ENCODE measurements at places on chromosomes 7 and 10. TPM values are rescaled to one million over a fixed set of nuclear protein-coding genes. Genes with fewer than 3 reads are reported as not detected.

GRCh38 chr7:134947329-134947728 lies 39.0 kb upstream of the AGBL3 start:
- DNase-seq = no peak

The TUBB8 gene
- 0.22 TPM for total RNA-seq

The GDF10 gene
- total RNA-seq = 3.2 TPM

DNA sequence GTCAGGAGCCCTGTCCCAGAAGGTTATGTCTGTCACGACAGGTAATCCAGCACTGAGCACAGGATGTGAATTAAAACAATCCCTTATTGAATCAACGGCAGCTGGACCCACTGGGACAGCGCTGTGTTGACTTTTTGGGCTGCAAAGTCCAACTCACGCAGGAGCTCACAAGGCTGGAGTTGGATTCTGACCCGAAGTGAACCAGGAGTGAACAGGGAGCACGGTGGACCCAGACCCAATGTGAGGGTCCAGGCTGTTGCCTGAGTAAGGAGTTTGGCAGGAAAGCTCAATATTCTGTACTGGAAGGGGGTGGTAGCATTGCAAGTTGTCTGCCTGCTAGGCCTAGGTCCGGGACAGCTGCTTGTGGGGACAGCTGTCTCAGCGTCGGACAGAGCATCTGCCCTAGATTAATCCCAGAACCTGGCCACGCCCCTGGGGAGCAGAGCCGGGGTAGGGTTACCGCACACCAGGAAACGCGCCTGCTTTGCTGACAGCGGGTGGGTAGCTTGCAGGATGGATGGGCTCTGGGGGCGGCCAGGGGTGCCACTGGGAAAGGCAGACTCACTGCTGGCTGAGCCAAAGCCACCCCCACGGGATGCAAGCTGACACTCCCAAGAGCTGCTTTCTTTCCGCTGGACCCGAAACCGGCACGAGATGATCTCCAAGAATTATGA lies 24.0 kb downstream of the COL26A1 start:
- DNase-seq = no peak

DNA sequence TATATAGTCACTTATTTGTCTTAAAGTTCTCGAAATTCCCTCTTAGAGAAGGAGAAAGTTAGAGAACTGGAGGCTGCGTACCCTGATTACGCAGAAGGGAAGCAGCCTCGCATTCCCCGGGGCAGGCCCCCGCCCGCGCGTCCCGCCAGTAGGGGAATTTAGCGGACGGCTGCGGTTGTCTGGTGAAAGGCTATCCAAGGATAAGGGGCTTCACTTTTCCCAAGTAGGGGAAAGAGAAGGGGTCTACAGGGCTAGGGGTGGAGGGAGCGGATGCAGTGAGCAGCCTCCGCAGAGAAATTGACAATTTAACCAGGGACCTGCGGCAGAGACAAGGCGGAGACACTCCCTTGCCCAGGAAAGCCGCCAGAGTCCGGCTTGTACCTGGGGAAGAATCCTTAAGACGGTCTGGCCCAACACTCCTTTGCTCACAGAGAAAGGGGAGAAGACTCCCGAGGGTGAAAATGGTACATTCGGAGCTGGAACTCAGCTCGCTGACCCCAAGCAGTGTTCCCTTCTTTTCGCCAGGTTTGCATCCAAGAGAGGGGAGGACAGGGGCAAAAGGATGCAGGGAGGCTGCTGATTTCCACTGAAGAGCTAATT lies 994 bp upstream of the MAGI2 start:
- DNase-seq = peak; percentile 27

GRCh38 chr10:128316925-128317324 lies 190.7 kb upstream of the MKI67 start:
- DNase-seq = no peak

GRCh38 chr10:119100434-119101238 lies 3.3 kb upstream of the DENND10 start:
- no peak for DNase-seq

The FAM221A gene
- total RNA-seq = 2.3 TPM

- no peak for DNase-seq
Observed at GRCh38 chr10:72812753-72813430, 80.6 kb upstream of the OIT3 start.

DNA sequence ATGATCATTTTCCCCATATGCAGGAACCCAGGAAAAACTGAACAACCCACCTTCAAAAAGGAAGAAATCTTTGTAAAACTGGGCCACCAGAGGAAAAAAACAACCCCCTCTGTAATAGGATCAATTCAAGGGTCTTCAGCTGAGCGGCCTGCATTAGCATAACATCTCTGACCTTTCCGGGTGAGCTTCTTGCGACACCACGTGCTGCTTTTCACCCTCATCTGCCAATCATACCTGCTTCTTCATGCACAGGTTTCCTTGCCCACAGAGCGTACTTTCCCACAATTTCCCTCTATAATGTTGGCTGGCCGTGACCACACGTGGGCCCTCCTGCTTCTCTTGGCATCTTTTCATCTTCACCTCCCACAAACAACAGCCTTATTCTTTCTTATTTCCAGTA lies 284.3 kb upstream of the NEBL start:
- DNase-seq = no peak

DNA sequence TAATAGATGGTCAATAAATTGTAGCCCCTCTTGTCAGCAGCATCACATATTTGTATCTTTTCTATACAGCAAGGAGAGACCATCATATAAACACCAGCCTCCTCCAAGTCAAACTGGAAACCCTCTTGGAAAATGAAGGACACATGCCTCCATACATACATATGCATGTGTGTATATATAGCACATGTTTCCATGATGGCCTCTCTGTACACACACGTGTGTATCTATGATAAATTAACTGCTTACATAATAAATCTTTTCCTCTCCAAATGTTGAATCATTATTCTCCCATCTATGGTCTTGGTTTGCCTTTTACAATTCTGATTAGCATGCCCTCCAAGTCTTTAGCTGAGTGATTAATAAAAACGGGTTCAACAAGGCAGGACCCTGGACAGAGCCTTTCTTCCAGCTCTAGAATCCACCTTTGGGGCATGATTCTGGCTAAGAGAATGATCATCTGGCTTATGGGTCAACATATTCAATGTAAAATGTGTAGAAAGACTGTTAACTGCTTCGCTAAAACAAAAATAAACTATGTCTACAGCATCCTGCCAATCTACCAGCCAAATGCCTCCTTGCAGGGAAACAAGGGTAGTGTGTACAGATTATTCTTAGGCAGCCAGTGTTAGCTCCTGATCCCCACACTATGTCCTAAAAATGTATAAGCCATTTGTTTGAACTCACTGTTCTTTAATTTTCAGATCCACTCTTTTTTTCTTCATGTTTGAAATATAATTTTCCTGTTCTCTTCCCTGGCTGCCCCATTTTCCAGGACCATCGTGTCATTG lies 70.0 kb downstream of the CRTAC1 start:
- DNase-seq = no peak

The LRIT1 gene
- total RNA-seq = not detected

DNA sequence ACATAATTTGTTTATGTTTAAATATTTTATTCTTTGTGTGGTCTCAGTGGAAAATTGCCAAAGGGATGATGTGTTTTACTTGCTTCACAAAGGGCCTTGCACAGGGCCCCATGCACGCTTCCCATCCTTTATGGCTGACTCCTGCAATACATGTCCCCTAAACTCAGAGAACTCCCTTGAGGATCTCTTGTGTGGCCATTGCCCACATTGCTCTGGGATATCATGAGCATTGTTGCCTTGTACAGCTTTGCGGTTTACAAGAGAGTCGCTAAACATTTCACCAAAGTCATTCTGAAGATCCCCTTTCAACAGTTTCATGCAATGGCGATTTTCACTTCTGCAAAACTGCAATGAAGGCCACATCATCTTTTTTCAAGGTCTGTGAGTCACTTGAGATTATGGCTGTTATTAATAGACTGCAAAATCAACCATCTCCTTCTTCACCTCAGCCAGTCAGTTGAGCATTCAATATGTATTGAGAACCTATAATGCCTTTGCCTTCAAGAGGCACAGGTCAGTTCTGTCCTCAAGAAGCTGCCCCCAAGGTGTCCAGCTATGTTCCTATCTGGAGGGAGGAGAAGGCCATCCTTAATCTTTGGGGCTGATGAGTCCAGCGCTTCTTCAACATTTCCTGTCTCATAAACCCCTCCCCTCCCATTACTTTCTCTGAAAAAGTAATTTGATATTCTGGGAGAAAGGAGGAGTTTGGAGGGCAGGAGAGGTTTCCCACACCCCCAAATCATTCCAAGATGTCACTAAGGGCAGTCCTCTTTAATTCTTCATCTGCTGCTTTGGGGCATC lies 108.1 kb downstream of the CCDC71L start:
- no peak for DNase-seq

The UNC5B gene
- total RNA-seq = 57.9 TPM

- no peak for DNase-seq
Observed at GRCh38 chr10:117003336-117003735, 1.7 kb downstream of the SHTN1 start.

GRCh38 chr7:43377196-43377960 lies 205.5 kb upstream of the STK17A start:
- no peak for DNase-seq

The HOXA6 gene
- not detected for total RNA-seq

- DNase-seq = no peak
Observed at GRCh38 chr7:79552463-79552862, 99.0 kb upstream of the MAGI2 start.

GRCh38 chr7:25926891-25927625 lies 224.9 kb upstream of the NFE2L3 start:
- no peak for DNase-seq

The INSYN2A gene
- 0.10 TPM for total RNA-seq

GRCh38 chr10:33673839-33674415 lies 339.5 kb upstream of the NRP1 start:
- no peak for DNase-seq

GRCh38 chr10:31884386-31884785 lies 44.2 kb downstream of the ARHGAP12 start:
- DNase-seq = no peak

- no peak for DNase-seq
Observed at GRCh38 chr7:47474937-47475879, 106.7 kb downstream of the TNS3 start.

The TAS2R4 gene
- total RNA-seq = 0.35 TPM

- no peak for DNase-seq
Observed at GRCh38 chr10:12800302-12800701, 201.2 kb downstream of the CCDC3 start.

DNA sequence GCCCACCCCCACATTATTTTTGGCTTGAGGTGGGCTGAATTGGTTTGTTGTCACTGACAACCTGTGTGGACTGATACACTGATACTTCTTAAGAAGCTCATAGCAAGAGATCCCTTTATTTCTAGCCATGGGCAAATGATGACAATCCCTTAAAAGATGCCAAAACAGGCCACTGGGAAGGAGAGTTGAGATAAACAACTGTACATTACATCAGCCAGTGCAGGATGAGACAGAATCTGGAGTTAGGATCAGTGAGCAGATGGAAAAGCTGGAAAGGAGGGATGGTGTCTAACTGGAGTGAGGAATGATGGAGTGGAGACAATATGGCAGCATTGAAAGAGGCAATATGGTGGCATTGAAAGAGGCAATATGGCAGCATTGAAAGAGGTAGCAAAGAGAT lies 195.9 kb upstream of the LYZL2 start:
- no peak for DNase-seq

DNA sequence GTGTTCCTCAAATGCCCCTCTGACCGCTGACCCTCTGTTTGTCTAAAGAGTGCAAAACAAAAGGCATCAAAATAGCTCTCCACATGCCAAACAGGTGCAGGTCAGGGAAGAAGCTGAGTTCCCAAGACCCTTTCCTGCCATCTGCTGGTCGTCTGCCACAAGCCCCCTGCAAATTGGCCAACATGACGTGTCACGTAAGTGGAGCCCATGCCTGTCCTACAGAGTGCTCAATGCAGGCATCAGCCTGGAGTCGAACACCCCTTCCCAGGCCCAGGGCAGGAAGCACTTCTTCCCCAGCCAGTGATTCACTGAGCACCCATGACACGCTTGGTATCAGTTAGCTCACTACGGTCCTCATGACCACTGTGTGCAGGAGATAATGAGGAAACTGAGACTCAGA lies 14.1 kb downstream of the TMEM72 start:
- no peak for DNase-seq

- no peak for DNase-seq
Observed at GRCh38 chr10:31083765-31084184, 52.1 kb upstream of the ZNF438 start.

- no peak for DNase-seq
Observed at GRCh38 chr10:98323221-98324164, 55.5 kb upstream of the LOXL4 start.

DNA sequence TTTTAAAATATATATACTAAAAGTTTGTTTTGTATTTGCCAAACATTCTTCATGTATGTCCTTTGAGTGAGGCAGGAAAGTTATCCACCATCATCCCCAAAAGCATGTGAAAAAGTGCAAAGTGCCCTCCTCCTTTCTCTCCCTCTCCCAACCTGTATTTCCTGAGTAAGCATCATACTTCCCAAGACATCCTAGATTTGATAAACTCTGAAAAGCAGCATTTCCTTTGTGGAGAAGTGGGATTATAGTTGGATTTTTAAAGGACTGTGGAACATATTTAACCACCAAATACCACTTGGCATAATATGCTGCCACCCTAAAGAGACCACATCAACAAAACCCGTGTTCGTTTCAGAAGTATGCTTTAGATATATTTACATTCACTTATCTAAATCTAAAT lies 36.9 kb downstream of the NET1 start:
- DNase-seq = no peak

The CALN1 gene
- not detected for total RNA-seq

GRCh38 chr7:84876061-84876821 lies 310.6 kb downstream of the SEMA3D start:
- DNase-seq = no peak

The RPEL1 gene
- not detected for total RNA-seq
